ENCODE measurements at places on chromosomes 2 and 18. TPM values are rescaled to one million over a fixed set of nuclear protein-coding genes. Genes with fewer than 3 reads are reported as not detected.

Gene HS1BP3
- 7.9 TPM for total RNA-seq

DNA sequence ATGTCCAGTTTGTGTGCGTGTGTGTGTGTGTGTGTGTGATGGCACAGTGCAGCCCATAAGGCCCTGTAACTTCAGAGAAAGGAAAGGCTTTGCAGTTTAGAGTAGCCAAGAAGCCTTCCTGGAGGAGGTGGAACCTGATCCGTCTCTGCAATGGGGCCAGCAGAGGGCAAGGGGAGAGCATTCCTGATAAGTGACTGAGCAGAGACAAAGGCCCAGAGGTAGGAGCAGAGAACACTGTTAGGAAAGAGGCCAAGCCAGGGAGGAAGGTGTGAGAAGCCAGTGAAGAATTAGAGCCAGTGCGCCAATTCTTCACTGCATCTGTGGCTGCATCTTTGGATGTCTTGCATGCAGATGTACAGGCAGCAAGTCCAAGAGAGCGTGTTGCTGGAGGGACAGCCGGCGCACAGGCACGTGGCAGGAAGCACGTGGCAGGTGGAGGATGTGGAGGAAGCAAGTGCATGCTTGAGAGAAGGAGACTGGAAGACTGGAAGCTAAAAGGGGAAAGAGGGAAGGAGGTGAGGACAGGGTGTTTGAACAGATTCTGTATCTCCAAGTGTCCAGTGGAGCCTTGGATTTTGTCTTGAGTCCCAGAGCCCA lies 196.3 kb downstream of the CTIF start:
- H3K27me3 ChIP-seq = no peaks in the 10 kb centered on the region
- H3K36me3 ChIP-seq = no peaks in the 10 kb centered on the region
- peak; percentile 12 for DNase-seq
- no peak overlapping the region for H3K27ac ChIP-seq
- no peak overlapping the region for H3K4me3 ChIP-seq
- peaks cover 4% of the 10 kb centered on the region for H3K4me1 ChIP-seq

DNA sequence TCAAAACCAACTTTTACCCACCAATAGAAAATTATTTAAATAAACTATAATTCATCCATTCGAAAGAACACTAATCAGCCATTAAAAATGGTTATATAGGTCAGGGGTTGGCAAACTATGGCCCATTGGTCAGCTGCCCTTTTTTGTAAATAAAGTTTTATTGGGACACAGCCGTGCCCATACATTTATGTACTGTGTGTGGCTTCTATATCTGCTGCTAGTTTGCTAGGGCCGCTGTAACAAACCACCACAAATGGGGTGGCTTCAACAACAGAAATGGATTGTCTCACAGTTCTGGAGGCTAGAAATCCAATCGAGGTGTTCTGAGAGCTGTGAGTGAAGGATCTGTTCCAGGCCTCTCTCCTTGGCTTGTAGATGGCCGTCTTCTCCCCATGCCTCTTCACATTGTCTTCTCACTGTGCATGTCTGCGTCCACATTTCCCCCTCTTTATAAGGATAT lies 7.0 kb upstream of the TXNDC2 start:
- H3K4me3 ChIP-seq = no peak overlapping the region
- no peak for DNase-seq
- H3K4me1 ChIP-seq = peaks cover 11% of the 10 kb centered on the region
- no peak overlapping the region for H3K27ac ChIP-seq
- H3K36me3 ChIP-seq = no peaks in the 10 kb centered on the region

Gene SERPINB13
- not detected for total RNA-seq

GRCh38 chr2:152606081-152606480 lies 111.2 kb downstream of the PRPF40A start:
- no peak overlapping the region for H3K27ac ChIP-seq
- no peaks in the 10 kb centered on the region for H3K36me3 ChIP-seq
- DNase-seq = no peak
- no peaks in the 10 kb centered on the region for H3K27me3 ChIP-seq
